ENCODE measurements at places on chromosomes 7 and 10. TPM values are rescaled to one million over a fixed set of nuclear protein-coding genes. Genes with fewer than 3 reads are reported as not detected.
A peak's percentile ranks its signal among the peaks of the same experiment; 100 is the strongest.

DNA sequence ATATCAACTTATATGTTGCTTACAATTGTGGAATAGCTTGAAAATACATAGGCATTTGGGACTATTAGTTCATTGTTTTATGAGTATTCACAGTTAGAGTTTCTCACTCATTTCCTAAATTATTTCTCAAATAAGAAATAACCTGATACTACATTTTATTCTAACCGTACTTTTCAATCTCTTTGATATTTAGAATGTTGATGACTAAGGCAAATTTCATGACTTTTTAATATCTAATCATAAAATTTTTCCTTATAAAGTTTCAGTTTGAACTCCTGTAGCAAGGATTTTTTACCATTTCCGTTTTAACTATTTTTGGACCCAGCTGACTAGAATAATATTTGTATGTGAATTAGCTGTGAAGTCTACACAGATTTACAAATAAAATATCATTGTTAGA lies 41.3 kb upstream of the GNAI1 start:
- H3K27me3 ChIP-seq = no peaks in the 10 kb centered on the region
- H3K27ac ChIP-seq = no peak overlapping the region
- no peaks in the 10 kb centered on the region for H3K36me3 ChIP-seq
- H3K4me1 ChIP-seq = no peaks in the 10 kb centered on the region
- DNase-seq = no peak

DNA sequence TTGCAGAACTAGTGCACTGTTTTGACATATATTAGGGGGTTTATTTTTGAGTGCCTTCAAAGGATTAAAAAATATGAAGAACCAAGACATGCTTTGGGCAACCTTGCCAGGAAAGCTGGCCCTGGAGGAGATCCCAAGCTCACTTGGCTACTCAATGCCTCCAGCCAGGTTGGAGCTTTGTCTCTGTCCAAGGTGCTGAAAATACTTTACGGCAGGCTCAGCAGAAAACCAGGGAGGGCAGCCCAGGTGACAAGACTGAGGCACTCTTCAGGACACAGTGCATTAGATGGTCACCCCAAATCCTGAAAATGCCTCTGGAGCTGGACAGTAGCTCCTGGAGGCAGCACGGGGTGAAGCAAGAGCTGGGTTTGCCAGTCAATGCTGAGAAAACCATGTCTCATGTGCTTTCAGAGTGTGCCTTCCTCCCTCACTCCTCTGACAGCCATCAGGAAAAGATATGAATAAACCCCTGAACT lies 5.8 kb upstream of the KCNH2 start:
- no peak overlapping the region for H3K4me3 ChIP-seq
- H3K27me3 ChIP-seq = no peaks in the 10 kb centered on the region

- H3K4me1 ChIP-seq = no peaks in the 10 kb centered on the region
- no peak overlapping the region for H3K4me3 ChIP-seq
- H3K27me3 ChIP-seq = no peaks in the 10 kb centered on the region
- peaks cover 6% of the 10 kb centered on the region for H3K36me3 ChIP-seq
- H3K27ac ChIP-seq = no peak overlapping the region
Observed at GRCh38 chr10:87519582-87519981, 14.9 kb downstream of the MINPP1 start.

GRCh38 chr10:21043044-21043443 lies 145.9 kb upstream of the NEBL start:
- H3K4me3 ChIP-seq = no peak overlapping the region
- no peak for DNase-seq
- H3K27me3 ChIP-seq = no peaks in the 10 kb centered on the region
- no peaks in the 10 kb centered on the region for H3K4me1 ChIP-seq
- H3K27ac ChIP-seq = no peak overlapping the region

DNA sequence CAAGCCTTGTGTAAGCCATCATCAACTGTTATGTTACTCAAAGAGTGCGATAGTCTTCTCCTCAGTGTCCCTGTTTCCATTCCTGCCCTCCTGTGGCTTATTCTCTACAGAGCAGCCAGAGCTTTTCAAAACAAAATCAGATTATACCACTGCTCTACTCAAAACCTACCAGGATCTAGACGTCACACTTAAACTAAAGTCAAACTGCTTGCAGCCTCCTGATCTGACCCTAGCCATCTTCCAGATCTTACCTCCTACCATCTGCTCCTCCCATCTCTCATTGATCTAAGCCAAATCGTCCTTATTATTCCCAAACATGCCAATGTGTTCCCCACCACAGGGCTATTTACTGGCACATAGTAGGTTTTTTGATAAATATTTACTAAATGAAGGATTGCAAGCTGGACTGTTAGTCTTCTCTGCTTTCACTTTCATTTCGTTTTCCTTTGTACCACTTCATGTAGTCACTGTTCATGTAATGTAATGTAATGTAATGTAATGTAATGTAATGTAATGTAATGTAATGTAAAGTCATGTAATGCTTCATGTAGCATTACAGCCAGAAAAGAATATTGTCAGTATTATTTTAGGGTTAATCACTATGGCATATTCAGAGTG lies 116.1 kb downstream of the GPR37 start:
- H3K27ac ChIP-seq = no peak overlapping the region
- no peaks in the 10 kb centered on the region for H3K4me1 ChIP-seq
- DNase-seq = no peak
- no peak overlapping the region for H3K4me3 ChIP-seq
- no peaks in the 10 kb centered on the region for H3K36me3 ChIP-seq
- H3K27me3 ChIP-seq = no peaks in the 10 kb centered on the region

DNA sequence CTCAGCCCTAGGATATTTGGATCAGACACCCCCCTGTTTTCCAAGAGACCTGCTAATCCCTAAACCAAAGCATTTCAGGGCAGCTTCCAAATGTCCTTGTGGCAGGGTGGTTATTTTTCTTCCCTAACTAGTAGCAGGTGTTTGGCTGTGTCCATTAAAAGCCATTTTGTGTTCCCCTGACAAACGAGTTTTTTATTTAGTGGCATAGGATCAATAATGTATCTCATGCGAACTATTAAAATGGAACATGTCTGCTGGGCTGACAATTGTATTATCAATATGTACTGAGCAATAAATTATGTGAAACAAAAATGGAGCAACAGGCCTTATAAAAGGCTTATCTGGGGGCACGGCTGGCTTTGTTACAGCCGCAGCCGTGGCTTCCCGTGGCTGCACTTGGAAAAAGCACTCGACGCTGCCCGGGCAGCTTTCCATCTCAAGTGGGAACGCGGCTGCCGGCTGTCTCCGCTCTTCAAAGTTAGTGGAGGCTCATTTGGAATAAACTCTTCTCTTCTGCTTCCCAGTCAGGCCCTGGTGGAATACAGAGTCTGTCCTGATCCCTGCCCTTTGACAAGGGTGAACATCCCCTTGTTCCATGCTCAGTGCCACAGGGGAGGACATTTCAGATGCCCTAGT lies 554.3 kb downstream of the TYW1 start:
- H3K27ac ChIP-seq = no peak overlapping the region
- H3K4me1 ChIP-seq = no peaks in the 10 kb centered on the region
- no peak overlapping the region for H3K4me3 ChIP-seq
- H3K36me3 ChIP-seq = no peaks in the 10 kb centered on the region
- H3K27me3 ChIP-seq = no peaks in the 10 kb centered on the region

DNA sequence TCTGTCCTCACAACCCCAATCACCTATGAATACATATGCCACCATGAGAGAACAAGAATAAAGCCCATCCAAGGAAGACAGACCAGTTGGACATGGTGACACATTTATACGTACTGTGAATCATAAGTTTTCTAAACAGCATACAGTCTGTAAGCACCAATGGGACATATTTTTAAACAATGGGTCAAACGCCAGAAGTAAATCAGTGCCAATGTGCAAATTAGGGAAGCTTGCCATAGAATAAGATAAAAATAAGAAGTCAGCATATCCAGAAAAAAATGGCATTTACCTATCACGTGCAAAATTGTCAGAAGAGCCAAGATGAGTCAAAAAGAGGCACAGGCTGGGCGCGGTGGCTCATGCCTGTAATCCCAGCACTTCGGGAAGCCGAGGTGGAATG lies 910.4 kb downstream of the SORCS1 start:
- H3K27ac ChIP-seq = no peak overlapping the region
- no peak overlapping the region for H3K4me3 ChIP-seq
- no peak for DNase-seq
- H3K4me1 ChIP-seq = no peaks in the 10 kb centered on the region
- H3K36me3 ChIP-seq = no peaks in the 10 kb centered on the region
- H3K27me3 ChIP-seq = no peaks in the 10 kb centered on the region

DNA sequence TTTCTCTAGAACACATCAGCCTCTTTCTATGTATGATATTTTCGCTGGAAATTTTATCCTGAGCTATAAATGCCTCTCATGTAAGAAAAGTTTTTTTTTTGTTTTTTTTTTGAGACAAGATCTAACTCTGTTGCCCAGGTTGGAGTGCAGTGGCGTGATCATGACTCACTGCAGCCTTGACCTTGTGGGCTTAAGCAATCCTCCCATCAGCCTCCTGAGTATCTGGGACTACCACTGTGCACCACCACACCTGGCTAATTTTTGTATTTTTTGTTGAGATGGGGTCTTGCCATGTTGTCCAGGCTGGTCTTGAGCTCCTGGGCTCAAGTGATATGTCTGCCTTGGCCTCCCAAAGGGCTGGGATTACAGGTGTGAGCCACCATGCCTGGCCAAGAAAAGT lies 80.4 kb downstream of the ADK start:
- H3K27me3 ChIP-seq = no peaks in the 10 kb centered on the region
- no peak overlapping the region for H3K27ac ChIP-seq
- H3K36me3 ChIP-seq = no peaks in the 10 kb centered on the region

DNA sequence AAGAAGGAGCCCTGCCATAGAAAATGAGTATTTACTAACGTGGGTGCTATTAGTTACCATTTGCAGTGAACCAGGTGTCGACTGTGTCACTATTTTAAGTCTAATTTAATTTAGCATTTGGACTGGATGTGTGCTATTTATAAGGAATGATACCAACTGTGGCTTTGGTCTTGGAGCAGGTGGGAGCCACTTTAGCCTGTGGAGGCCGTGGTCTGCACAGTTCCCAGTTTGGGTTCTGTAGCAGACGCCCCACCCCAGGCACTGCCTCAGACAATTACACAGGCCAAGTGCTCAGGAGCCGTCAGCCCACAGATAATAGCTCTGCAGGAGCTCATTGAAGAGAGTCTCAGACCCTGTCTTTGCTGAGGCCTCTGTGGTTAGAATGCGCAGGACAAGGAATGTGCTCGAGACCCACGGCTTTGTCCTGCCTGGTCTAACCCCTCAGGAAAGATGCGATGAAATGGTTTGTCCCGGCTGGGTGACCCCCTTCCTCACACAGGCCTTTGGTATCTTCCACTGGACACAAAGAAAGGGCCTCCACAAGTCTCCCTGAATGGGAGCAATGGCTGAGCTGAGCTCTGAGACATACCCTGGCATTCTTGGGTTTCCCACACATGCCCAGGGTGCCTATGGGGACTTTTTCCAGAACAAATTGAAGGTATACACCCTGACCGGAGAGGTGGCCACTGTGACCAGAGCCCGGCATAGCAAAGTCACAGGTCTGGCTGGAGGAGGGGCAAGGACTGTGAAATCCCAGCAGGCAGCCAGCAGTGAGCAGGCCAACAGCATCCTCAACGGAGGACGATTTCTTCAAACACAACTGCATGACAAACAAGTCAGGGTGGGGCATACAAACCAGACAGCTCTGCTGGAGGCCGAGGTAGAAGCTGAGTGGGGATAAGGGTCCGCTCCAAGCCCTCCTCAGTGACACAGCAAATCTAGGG lies 251.2 kb downstream of the ARHGAP12 start:
- no peak overlapping the region for H3K4me3 ChIP-seq
- H3K27me3 ChIP-seq = no peaks in the 10 kb centered on the region
- no peak for DNase-seq
- no peak overlapping the region for H3K27ac ChIP-seq
- H3K36me3 ChIP-seq = no peaks in the 10 kb centered on the region

GRCh38 chr7:99969298-99969697 lies 6.5 kb downstream of the AZGP1 start:
- H3K27me3 ChIP-seq = no peaks in the 10 kb centered on the region
- H3K36me3 ChIP-seq = no peaks in the 10 kb centered on the region
- H3K4me3 ChIP-seq = no peak overlapping the region

DNA sequence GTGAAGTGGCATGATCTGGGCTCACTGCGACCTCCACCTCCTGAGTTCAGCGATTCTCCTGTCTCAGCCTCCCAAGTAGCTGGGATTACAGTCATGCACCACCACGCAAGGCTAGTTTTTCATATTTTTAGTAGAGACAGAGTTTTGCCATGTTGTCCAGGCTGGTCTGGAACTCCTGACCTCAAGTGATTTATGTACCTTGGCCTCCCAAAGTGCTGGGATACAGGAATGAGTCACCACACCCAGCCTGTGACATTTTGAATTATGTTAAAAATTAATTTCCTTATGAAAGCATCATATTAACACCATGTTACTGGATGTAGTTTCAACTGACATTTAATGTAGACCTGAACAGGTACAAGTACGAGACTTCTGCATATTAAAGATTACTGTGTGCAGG lies 24.3 kb downstream of the ABCB4 start:
- no peak overlapping the region for H3K27ac ChIP-seq
- DNase-seq = peak; percentile 16
- H3K27me3 ChIP-seq = no peaks in the 10 kb centered on the region
- no peak overlapping the region for H3K4me3 ChIP-seq

DNA sequence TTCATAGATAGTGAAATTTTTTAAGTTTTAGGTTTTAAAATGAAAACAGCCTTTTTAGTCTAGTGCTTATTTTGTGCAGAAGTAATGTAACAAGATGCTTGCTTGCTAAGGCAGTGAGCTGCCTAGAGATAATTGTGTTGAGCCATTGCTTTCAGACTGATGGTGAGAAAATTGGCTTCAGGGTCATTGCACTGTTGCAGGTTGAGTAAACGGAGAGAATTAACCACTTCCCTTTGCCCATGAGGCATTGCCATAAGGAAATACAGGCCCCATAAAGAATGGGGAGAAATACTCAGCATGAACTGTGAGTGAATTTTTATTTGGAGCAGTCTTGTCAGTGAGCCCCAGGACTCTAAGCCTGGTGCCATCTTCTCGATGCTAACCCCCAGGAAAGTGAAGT lies 140.5 kb downstream of the LRRC4 start:
- peaks cover 25% of the 10 kb centered on the region for H3K36me3 ChIP-seq
- H3K27ac ChIP-seq = no peak overlapping the region
- DNase-seq = no peak
- H3K27me3 ChIP-seq = no peaks in the 10 kb centered on the region
- H3K4me1 ChIP-seq = no peaks in the 10 kb centered on the region
- H3K4me3 ChIP-seq = no peak overlapping the region

Gene SAMD9L
- 14.8 TPM for total RNA-seq

Gene TAS2R40
- not detected for total RNA-seq

Gene PIK3AP1
- total RNA-seq = 131 TPM

Gene PGAM2
- 1.9 TPM for total RNA-seq

Gene LBX1
- not detected for total RNA-seq

Gene NPSR1
- total RNA-seq = not detected

Gene CCDC172
- total RNA-seq = not detected

Gene OLAH
- not detected for total RNA-seq

Gene KAZALD1
- 50.1 TPM for total RNA-seq

Gene AKR1D1
- not detected for total RNA-seq

Gene OR9A2
- not detected for total RNA-seq

Gene A1CF
- not detected for total RNA-seq
